ENCODE measurements at places on chromosomes 11 and 22. TPM values are rescaled to one million over a fixed set of nuclear protein-coding genes. Genes with fewer than 3 reads are reported as not detected.

The OR4D5 gene
- not detected for total RNA-seq

The NOX4 gene
- not detected for total RNA-seq

The LRRC32 gene
- total RNA-seq, result 23.2 TPM

The SERHL2 gene
- total RNA-seq, result 1.1 TPM

The RCOR2 gene
- total RNA-seq, result 0.61 TPM

The FAT3 gene
- total RNA-seq, result not detected

The DTX4 gene
- 0.16 TPM for total RNA-seq

The MUC5AC gene
- total RNA-seq, result not detected

The CALCA gene
- not detected for total RNA-seq

The C11orf87 gene
- not detected for total RNA-seq

The C2CD3 gene
- total RNA-seq, result 25.6 TPM
